Dorsolateral prefrontal cortex (tissue), 122 donors: ENCODE measurements at places on chromosomes 6 and 20. TPM values are rescaled to one million over a fixed set of nuclear protein-coding genes. Genes with fewer than 3 reads are reported as not detected.

TNNC2 gene
- 1.7 TPM for total RNA-seq

BPIFB1 gene
- not detected for total RNA-seq

CST5 gene
- total RNA-seq = not detected

PRDM13 gene
- not detected for total RNA-seq

CTAGE9 gene
- not detected for total RNA-seq

CST1 gene
- total RNA-seq = not detected

SLC52A3 gene
- 4.1 TPM for total RNA-seq

C20orf96 gene
- total RNA-seq = 9.8 TPM

HSD17B8 gene
- total RNA-seq = 3.3 TPM

SYTL3 gene
- 3.3 TPM for total RNA-seq

AGER gene
- 5.7 TPM for total RNA-seq

PLG gene
- total RNA-seq = 0.24 TPM

SLC44A4 gene
- total RNA-seq = not detected

HMGCLL1 gene
- 30.3 TPM for total RNA-seq

ABHD16B gene
- total RNA-seq = not detected

GRCh38 chr20:19652591-19653026 is 105.4 kb upstream of the RIN2 start:
- DNase-seq = no peak

GRCh38 chr6:13280254-13280653 is 48.1 kb downstream of the TBC1D7 start:
- DNase-seq = no peak

DNA sequence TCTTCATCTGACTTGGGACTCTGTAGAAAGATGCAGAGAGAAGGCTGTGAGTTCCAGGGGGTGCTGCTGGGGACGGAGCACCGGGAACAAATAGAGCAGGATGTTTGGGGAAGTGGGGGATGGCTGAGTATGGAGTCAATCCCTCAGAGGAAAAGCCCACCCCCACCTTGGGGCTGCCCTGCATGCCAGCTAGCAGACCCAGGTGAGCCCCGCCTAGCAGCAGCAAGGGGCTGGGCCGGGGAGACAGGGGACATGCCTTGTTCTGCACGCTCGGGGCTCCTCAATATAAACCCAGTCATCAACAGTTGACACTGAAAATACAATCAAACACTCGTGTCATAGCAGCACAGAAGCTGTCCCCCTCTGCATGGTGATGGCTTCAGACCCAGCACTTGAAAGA is 74.6 kb downstream of the NINL start:
- no peak for DNase-seq

- DNase-seq = no peak
These were observed at the start of gene ATXN1 for GRCh38 chr6:16760516-16761470. Gene ATXN1, minus strand, starts transcription at chr6:16761460.

DNA sequence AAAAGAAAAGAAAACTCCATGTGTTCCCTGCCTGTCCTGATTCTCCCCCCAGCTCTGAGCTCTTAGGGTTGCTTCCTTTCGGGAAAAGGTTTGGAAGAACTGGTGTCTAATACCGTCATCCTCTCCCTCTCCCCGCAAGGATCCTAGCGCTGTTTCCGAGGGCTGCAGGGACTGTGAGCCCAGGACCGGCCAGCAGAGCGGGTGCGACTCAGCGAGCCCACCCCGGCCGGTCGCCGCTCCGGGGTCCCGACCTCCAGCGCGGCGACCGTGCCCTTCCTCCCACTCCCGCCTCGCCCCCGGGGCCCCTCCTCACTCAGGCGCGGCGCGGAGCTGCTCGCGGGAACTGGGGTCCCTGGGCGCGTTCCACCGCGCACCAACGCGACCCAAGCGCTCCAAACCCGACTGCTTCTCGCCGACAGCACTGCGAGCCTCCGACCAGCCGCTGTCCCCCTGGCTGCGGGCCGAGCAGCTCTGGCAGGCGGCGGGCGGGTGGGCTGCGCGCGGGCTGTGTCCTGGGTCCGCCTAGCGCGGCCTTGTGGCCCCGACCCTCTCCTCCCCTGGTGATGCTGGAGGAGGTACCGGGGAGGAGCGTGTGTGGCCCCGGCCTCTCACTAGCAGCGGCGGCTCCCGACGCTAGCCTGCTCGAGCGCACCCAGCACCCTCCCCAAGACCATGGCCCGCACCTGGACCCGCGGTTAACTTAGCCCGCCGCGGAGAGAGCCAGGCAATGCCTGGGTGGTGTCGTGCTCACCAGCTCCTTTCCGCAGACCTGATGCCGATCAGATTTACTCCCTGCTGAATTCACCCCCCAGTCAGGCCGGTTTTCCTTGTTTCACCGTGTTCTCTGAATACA is at the start of gene PLA2G7:
PLA2G7 (minus strand) TSS at position 509 of the 853 bp plus-strand sequence. CDS start 12,484 bp downstream, outside the sequence.
- DNase-seq = no peak

DNA sequence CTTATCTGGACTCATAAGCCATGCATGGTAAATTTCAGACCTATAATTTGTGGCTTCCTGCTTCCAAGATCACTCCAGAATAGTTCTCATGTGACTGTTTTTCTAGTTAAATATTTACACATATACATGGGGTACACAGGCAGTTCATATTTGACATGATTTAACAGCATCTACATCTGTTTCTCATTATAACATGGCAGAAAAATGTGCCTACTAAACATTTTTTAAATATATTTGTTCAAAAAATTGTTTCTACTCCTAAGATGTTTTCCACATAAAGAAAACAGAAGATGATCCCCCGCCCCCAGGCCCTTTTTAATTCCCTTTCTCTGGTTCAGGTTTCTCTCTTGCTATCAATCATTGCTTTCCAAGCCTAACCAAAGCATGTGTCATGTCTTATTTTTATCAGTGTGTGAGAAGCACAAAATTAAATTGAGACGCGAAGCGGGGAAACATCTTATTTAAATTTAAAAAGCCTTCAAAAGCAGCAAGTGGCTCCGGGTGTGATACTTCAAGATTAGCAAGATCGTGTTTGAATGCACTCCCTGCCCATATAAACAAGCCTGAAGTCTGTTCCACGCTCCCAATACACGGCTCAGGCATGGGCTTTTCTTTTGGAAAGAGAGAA is 37.3 kb downstream of the IPCEF1 start:
- DNase-seq = no peak

- no peak for DNase-seq
These were observed 58.9 kb upstream of the SERINC1 start for GRCh38 chr6:122530440-122531046.

DNA sequence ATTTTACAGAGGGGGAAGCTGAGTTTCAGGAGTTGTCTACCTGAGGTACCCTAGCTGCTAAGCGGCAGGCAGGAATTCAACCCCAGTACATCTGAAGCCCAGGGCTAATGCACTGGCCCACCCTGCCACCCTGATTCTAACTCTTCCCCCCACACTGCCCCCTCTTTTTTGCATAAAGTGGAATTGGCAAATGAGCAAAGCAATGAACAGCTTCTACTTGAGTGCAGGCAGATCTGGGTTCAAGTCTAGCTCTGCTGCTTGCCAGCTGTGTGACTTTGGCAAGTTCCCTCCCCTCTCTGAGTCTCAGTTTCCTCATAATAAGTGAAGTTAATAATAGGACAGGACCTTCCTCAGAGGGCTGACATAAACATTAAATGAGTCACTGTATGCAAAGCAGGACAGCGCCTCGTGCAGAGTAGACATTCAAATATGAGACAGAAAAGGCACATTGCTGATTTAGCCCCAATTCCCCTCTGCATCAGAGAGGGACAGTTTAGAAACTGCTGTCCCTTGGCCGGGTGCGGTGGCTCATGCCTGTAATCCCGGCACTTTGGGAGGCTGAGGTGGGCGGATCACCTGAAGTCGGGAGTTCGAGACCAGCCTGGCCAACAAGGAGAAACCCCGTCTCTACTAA is 4.7 kb downstream of the ADA start:
- DNase-seq = no peak

GRCh38 chr6:31737315-31737990 is 1.1 kb upstream of the CLIC1 start:
- no peak for DNase-seq

DNA sequence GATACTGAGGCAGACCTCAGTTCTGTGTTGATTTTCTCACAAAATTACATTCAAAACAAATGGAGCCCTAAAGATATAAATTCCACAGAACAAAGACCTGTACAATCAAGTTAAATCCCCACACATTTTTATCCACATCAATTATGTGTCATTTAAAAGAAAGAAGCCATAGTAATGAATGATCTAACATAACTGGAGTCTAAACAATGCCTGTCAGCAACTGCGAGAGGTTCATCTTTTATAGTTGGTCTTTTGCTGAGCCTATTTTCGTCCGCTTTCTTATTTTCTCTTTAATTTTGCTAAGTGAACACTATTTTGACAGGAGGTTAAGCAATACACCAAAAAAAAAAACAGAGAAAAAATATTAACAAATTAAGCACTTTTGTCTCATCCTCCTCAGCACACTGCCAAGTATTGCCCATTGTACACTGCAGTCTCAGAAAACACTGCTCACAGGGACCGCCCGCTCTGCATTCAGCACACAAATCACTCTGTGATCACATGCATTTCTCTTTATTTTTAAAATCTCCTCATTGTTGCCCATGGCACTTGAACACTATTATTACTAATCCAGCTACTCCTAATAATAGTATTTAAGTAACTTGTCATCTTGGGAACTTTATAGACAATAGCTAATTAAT is 140.8 kb downstream of the BTBD9 start:
- DNase-seq = no peak

GRCh38 chr20:48186915-48187314 is 401.6 kb upstream of the SULF2 start:
- no peak for DNase-seq

GRCh38 chr6:24875534-24875901 is 60.2 kb downstream of the RIPOR2 start:
- DNase-seq = no peak

DNA sequence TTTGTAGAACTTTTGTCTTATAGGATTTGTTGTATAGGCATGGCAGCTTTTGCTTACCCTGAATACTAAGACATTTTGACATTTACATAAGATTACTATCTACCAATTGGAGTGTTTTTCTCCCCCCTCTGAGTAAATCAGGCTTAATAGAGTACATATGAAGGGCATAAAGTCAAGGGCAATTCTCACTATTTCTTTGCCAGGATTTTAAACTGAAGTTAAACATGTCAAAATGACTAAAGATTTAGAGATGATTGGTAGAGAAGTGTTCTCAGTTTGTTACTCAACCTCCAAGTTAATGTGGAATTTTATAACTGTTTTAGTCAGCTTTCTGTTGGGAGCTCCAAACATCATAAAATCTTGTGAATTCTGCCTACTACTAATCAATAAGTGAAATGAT is 157.8 kb downstream of the CDKAL1 start:
- no peak for DNase-seq

GRCh38 chr6:74137911-74138310 is 441.9 kb downstream of the CD109 start:
- no peak for DNase-seq

DNA sequence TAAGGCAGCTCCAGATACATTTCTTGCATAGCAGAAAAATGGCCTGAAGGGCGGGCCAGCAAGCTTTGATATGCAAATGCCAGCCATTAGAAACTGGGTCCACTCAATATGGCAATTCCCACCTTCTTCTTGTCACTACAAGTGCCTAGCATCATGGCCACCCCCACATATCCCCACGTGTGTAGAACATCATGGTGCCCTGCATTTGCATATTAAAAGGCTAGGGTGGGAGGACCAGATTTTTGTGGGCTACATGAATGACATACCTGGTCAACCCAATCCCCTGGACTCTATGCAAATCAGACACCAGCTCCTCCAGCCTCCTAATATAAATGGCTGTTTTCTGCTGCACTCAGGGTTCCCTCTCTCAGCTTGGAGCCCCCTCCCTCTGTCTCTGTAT is 31.7 kb downstream of the PLN start:
- no peak for DNase-seq

DNA sequence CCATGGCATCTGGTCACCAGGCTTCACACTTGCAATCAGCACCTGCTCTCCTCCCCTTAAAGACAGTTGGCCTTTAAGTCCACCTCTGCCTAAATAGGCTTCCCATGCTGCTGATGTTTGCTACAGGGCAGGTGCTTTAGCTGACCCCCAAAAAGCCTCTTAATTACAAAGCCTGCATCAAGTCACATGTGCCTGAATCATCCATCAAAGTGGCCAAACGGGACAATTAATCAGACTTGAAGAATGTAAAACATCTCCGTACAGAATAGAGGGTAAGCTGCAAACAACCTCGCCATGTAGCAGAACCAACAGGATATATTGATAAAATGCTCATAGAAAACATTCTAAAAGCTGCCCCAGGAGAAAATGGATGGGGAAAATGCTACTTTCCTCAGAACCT is 7.4 kb downstream of the LY86 start:
- no peak for DNase-seq
